Cardiac fibroblast (primary cell): ENCODE measurements at places on chromosomes 6 and 20.

DNA sequence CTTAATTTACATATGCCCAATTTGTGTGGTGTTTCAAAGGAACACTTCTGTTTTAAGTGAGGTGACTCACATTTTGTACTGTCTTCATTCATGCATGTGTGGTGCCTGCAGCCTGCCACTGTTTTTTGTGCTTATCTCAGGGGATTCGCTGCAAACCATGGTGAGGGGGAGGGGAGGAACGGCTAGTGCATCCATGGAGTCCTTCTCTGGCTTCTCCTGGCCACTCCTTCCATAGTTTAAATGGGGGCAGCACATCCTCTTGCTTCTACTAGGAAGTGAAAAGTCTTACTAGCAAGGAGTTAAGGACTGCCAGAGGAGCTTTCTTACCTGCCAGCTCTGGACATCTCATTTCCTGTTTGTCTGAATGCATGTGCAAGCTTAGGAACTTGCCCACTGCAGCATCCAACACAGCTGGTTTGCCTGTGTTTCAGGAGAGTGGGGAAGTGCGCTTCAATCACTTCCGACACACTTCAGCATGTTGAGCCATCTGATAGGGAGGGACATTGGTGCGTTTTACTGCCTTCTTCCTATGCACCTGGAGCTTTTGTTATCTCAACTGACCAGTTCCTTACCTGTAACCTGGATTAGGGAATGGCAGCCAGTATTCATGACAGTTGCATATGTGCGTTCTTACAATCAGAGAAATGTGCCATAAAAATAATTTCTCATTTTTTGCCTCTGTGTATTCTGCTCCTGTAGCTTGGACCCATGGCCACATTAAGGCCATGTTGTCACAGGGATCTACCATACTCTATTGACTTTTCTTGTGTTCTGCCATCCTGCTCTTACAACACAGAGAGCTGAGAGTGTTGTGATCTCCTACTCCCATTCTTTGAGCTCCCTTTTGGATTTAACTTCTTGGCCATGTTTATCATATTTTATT lies 211.3 kb downstream of the ARID1B start:
- DNase-seq = peak; percentile 22

GRCh38 chr6:6614096-6614982 lies 25.8 kb downstream of the LY86 start:
- DNase-seq = no peak

GRCh38 chr6:85866758-85867401 lies 224.2 kb upstream of the SYNCRIP start:
- DNase-seq = no peak

- peak; percentile 80 for DNase-seq
Observed at GRCh38 chr20:44738813-44739477, 6.7 kb upstream of the KCNK15 start.

DNA sequence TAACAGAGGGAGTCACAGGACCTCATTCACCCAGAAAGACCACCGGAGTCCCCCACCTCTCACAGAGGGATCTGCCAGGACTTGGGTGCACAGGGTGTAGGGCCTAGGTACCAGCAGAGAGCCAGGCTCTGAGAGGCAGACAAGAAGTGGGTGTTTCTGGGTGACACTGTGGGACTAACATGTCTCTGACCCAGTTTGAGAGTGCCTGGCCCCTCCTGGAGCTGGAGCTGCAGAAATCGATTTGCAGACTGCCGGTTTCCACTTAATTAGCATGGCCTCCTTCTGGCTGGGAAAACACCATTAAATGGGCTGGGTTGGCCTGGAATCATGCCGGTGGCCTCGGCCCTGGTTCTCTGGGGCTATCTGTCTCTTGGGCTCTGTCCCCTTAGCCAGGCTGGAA lies 59.2 kb downstream of the PPP1R16B start:
- no peak for DNase-seq
